ENCODE measurements at places on chromosomes 5 and 9. TPM values are rescaled to one million over a fixed set of nuclear protein-coding genes. Genes with fewer than 3 reads are reported as not detected.

The SLC6A3 gene
- under 0.01 TPM for total RNA-seq

The PCDHGB5 gene
- 40.4 TPM for total RNA-seq

The FAXDC2 gene
- total RNA-seq = 14.9 TPM

The CEL gene
- 0.66 TPM for total RNA-seq

The ISL1 gene
- total RNA-seq = not detected

The HK3 gene
- total RNA-seq = not detected

The ABCA1 gene
- 212 TPM for total RNA-seq

The MTMR12 gene
- 27.8 TPM for total RNA-seq

The CDO1 gene
- total RNA-seq = 9.0 TPM

The SH3RF2 gene
- 1.0 TPM for total RNA-seq

The NUP155 gene
- total RNA-seq = 37.2 TPM

The PCDHGB1 gene
- 4.4 TPM for total RNA-seq

The TAS2R1 gene
- not detected for total RNA-seq

The GCNT4 gene
- 2.3 TPM for total RNA-seq

The FAM78A gene
- 0.29 TPM for total RNA-seq

The SLC4A9 gene
- not detected for total RNA-seq

The TRIP13 gene
- total RNA-seq = 5.6 TPM

The RAB24 gene
- 33.4 TPM for total RNA-seq

The NRG2 gene
- total RNA-seq = 0.73 TPM

The PCDHB10 gene
- total RNA-seq = 0.66 TPM

The TEK gene
- 6.4 TPM for total RNA-seq

The AMBP gene
- total RNA-seq = 0.17 TPM

The ZNG1E gene
- total RNA-seq = 51.8 TPM

The IFNA2 gene
- not detected for total RNA-seq

The MYORG gene
- 1.2 TPM for total RNA-seq

The SREK1 gene
- 55.9 TPM for total RNA-seq

The NUP188 gene
- 43.5 TPM for total RNA-seq

The SLC27A4 gene
- total RNA-seq = 10.6 TPM

The EMB gene
- total RNA-seq = 13.7 TPM

The MEIKIN gene
- not detected for total RNA-seq

The CATSPER3 gene
- total RNA-seq = 0.17 TPM

The FOXI1 gene
- not detected for total RNA-seq

The PCDHGB4 gene
- total RNA-seq = 21.5 TPM

The PCDHA3 gene
- 0.17 TPM for total RNA-seq

The ARAP3 gene
- total RNA-seq = 4.5 TPM

The ANKRD18A gene
- total RNA-seq = 7.0 TPM

The NPR3 gene
- total RNA-seq = 82.2 TPM

The NUTM2G gene
- not detected for total RNA-seq

The DBH gene
- total RNA-seq = not detected

The PCDHA6 gene
- 0.50 TPM for total RNA-seq

The CCL28 gene
- 2.9 TPM for total RNA-seq

The PWWP2A gene
- 18.7 TPM for total RNA-seq

The ENTPD2 gene
- not detected for total RNA-seq

The PLPP7 gene
- 9.3 TPM for total RNA-seq

The LCNL1 gene
- total RNA-seq = 3.1 TPM

The EGR1 gene
- 4.5 TPM for total RNA-seq

The HACD4 gene
- total RNA-seq = 16.3 TPM
